ENCODE measurements at places on chromosomes 2 and 18. TPM values are rescaled to one million over a fixed set of nuclear protein-coding genes. Genes with fewer than 3 reads are reported as not detected.

GRCh38 chr2:171330155-171330956, 103.4 kb downstream of the METTL8 start:
- DNase-seq, result no peak

RUFY4 gene
- total RNA-seq, result 1.4 TPM

DNA sequence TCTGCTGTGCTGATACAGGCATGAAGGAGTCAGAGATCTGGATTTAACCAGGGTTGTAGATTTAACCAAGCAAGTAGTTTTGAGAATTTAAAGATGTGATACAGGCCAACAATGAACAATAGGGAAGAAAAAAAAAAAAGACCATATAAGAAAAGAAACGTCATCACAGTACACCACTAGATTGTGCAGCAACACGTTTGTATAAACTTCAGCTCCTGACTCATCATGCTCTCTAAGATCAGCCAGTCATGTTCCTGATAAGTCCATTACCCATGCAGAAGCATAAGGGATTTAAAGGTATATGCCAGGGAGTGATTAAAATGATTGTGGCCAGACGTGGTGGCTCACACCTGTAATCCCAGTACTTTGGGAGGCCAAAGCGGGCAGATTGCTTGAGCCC, 22.3 kb upstream of the ERICH2 start:
- no peak for DNase-seq

IL1B gene
- not detected for total RNA-seq

DNA sequence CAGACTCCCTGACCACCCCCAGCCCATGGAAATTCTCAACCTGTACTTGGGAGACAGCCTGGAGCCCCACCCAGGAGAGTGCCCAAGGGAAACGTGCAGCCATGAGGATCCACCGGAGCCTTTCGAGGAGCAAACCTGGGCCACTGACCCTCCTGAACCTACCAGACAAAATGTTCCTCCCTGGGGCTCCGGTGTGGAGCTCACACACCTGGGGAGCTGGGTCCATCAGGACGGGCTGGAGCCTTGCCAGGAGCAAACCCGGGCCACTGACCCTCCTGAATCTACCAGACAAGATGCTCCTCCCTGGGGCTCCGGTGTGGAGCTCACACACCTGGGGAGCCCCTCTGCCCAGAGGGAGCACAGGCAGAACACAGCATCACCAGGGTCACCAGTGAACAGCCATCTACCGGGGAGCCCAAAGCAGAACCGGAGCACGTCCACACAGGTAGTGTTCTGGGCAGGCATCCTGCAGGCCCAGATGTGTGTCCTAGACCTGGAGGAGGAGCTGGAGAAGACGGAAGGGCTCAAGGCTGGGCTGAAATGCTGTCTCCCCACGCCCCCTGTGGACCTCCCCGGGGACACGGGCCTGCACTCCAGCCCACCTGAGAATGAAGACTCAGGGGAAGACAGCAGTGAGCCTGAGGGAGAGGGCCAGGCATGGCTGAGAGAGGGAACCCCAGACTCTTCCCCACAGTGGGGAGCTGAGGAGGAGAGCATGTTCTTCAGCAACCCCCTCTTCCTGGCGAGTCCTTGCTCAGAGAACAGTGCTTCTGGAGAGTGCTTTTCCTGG, 8.9 kb downstream of the PSD4 start:
- DNase-seq, result no peak
